A549 treated with GW870086 at 1 μM for 4 hours (cell line): ENCODE measurements at places on chromosomes 4 and X. TPM values are rescaled to one million over a fixed set of nuclear protein-coding genes. Genes with fewer than 3 reads are reported as not detected.

Gene PPP2R3B
- total RNA-seq, result 18.2 to 25.4 TPM (median 23.0 TPM) in 5 replicates

Gene PTCHD1
- total RNA-seq, result 0.01 TPM in 1 of 5 replicates, not detected in the others

Gene RIPPLY1
- total RNA-seq, result 0.11 TPM in 1 of 5 replicates, not detected in the others

Gene WDR17
- total RNA-seq, result 1.4 to 3.2 TPM (median 2.3 TPM) in 5 replicates

Gene PRDM5
- total RNA-seq, result 3.1 to 5.3 TPM (median 4.6 TPM) in 5 replicates

Gene DGAT2L6
- not detected in 5 replicates for total RNA-seq

Gene ARHGAP36
- total RNA-seq, result not detected in 5 replicates

Gene IL13RA2
- total RNA-seq, result 0.21 to 0.27 TPM (median 0.21 TPM) in 3 of 5 replicates, not detected in the others

Gene STAG2
- total RNA-seq, result 20.4 to 38.9 TPM (median 34.3 TPM) in 5 replicates

Gene TIMP1
- total RNA-seq, result 264 to 288 TPM (median 272 TPM) in 5 replicates

Gene BEX5
- total RNA-seq, result not detected in 5 replicates

Gene UGT2B11
- 0.08 to 0.21 TPM (median 0.14 TPM) in 4 of 5 replicates, not detected in the other for total RNA-seq

Gene GPAT3
- total RNA-seq, result 40.7 to 47.0 TPM (median 43.5 TPM) in 5 replicates

Gene TLR8
- not detected in 5 replicates for total RNA-seq

Gene CFAP299
- total RNA-seq, result not detected in 5 replicates

Gene GRPR
- total RNA-seq, result 0.15 TPM in 1 of 5 replicates, not detected in the others

Gene TEX13C
- 0.03 TPM in 1 of 5 replicates, not detected in the others for total RNA-seq

Gene FATE1
- not detected in 5 replicates for total RNA-seq

Gene ARL13A
- total RNA-seq, result 0.22 to 0.44 TPM (median 0.31 TPM) in 3 of 5 replicates, not detected in the others

Gene HSPA4L
- 6.8 to 9.0 TPM (median 7.3 TPM) in 5 replicates for total RNA-seq

Gene CT55
- total RNA-seq, result not detected in 5 replicates

Gene TMPRSS11B
- total RNA-seq, result not detected in 5 replicates

Gene CD40LG
- not detected in 5 replicates for total RNA-seq

Gene CXorf49
- not detected in 5 replicates for total RNA-seq

Gene HDX
- 1.6 to 3.0 TPM (median 2.1 TPM) in 5 replicates for total RNA-seq

Gene REELD1
- total RNA-seq, result not detected in 5 replicates

Gene TLR2
- 0.20 to 0.47 TPM (median 0.39 TPM) in 5 replicates for total RNA-seq

Gene ARMCX1
- 0.21 to 0.46 TPM (median 0.35 TPM) in 5 replicates for total RNA-seq

Gene TIGD2
- total RNA-seq, result 5.2 to 6.2 TPM (median 5.3 TPM) in 5 replicates

Gene PRKX
- 18.8 to 27.8 TPM (median 24.3 TPM) in 5 replicates for total RNA-seq

Gene FREM3
- not detected in 5 replicates for total RNA-seq

Gene DCAF8L2
- not detected in 5 replicates for total RNA-seq

Gene LNX1
- total RNA-seq, result 0.03 to 0.09 TPM in 2 of 5 replicates, not detected in the others

Gene ADH1A
- total RNA-seq, result not detected in 5 replicates

Gene ZFP92
- 0.42 to 0.59 TPM (median 0.57 TPM) in 5 replicates for total RNA-seq

Gene PROM1
- 0.13 to 0.47 TPM (median 0.18 TPM) in 5 replicates for total RNA-seq

Gene TMPRSS11D
- total RNA-seq, result not detected in 5 replicates

Gene CSTF2
- 30.1 to 36.2 TPM (median 33.1 TPM) in 5 replicates for total RNA-seq

Gene TEX13D
- not detected in 5 replicates for total RNA-seq

Gene HSFX4
- total RNA-seq, result 0.10 TPM in 1 of 5 replicates, not detected in the others

Gene RHOXF2
- not detected in 5 replicates for total RNA-seq

Gene CHRDL1
- total RNA-seq, result not detected in 5 replicates

Gene PAQR3
- total RNA-seq, result 7.1 to 11.7 TPM (median 8.3 TPM) in 5 replicates

Gene HHIP
- 0.47 to 1.3 TPM (median 0.78 TPM) in 5 replicates for total RNA-seq

Gene PABPC1L2A
- not detected in 5 replicates for total RNA-seq
